Stimulated activated CD8-positive, alpha-beta memory T cell treated with anti-CD3 and anti-CD28 coated beads, Interleukin-2, amount 100 ng/mL, for 48 hours (primary cell): ENCODE measurements at places on chromosomes 11 and 22.

DNA sequence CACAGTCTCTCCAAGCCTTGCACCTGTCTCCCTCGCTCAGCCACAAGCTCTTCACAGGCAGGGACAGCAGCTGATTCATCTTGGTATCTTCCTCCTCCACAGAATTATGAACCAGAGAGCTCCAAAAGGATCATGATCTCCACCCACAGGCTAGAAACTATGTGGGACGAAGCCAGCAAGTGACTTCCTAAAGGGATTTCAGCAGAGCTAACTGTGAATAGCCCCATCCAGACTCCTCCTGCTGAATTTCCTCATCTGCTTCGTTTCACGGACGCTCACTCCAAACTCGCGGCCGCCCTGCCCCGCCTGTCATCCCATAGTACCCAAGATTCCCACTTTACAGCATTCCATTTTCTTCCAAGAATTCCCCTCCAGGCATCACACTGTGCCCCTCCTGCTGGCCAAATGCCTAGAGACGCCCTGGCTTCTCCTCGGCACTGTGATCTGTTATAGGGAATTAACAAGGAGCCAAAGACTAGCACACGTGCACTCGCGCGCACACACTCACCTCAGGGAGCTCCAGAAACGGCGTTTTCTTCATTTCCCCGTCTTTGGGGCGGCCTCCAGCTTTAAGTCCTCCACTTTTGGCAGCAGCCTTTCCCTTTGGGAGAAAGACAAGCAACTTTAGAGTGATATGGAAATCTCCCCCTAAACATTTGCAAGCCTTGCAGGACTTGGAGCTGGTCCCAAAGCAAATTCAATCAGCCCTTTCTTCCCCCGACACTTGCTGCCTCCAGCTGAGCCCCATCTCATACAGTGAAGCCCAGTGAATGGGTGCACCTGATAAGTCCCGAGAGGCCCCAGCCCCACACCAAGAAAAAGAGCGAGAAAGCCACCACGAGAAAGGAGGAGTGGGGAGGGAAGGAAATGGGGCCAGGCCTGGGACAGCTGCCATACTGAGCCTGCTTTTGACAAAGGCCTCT, 35.5 kb downstream of the SPATA19 start:
- DNase-seq: no peak

DNA sequence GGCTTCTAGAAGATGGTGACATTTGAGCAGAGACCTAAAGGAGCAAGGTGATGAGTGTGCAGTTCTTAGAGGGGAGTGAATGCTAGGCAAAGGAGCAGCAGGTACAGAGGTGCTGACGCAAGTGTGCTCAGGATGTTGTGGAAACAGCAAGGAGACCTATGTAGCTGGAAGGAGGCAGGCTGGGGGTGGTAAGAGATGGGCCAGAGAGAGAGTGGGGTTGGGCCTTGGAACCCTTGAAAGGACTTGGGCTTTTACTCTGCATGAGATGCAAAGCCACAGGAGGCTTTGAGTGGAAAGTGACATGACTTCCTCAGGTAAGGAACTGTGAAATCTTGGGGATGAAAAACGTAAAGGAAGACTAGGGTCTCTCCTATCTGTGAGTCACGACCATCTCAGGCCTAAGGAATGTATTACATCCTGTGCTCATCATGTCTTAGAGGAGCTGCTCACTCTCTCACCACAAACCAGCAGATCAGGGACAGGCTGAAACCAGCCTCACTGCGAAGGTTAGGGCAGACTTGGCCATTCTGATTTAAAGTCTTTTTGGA, 65.4 kb downstream of the MICAL2 start:
- no peak for DNase-seq

GRCh38 chr11:1171985-1172728, 14.4 kb downstream of the MUC5AC start:
- DNase-seq: no peak

- no peak for DNase-seq
Measured at GRCh38 chr11:67670316-67671210, 3.9 kb downstream of the ALDH3B2 start.

GRCh38 chr11:69439127-69439526, 42.3 kb upstream of the LINC01488 start:
- DNase-seq: no peak

DNA sequence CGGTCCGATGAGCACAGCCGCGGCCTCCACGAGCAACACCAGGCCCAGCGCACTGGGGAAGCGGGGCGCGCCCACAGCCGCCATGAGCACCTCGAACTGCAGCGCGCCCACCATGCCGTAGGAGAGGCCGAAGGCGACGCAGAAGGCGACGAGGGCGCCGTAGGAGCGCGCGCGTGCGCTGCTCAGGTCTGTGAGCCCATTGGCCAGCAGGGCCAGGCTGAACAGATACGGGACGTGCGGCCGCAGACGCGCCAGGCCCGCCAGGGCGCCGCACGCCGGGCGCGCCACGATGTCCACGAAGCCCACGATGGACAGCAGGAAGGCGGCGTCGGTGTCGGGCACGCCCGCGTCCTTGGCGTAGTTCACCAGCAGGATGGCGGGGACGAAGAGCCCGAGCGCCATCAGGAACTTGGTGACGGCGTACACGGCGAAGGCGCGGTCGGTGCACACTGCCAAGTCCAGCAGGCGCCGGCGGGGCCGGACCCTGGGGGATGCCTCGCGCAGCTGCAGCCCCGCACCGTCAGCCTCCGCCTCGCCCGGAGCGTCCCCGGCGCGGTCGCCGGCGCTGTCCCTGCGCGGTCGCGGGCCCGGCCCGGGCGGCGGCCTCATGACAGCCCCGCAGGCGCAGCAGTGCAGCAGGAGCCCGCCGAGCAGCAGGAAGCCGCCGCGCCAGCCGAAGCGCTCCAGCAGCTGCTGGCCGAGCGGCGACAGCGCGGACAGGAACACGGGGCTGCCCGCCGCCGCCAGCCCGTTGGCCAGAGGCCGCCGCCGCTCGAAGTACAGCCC, 2.9 kb downstream of the SLC16A8 start:
- no peak for DNase-seq

DNA sequence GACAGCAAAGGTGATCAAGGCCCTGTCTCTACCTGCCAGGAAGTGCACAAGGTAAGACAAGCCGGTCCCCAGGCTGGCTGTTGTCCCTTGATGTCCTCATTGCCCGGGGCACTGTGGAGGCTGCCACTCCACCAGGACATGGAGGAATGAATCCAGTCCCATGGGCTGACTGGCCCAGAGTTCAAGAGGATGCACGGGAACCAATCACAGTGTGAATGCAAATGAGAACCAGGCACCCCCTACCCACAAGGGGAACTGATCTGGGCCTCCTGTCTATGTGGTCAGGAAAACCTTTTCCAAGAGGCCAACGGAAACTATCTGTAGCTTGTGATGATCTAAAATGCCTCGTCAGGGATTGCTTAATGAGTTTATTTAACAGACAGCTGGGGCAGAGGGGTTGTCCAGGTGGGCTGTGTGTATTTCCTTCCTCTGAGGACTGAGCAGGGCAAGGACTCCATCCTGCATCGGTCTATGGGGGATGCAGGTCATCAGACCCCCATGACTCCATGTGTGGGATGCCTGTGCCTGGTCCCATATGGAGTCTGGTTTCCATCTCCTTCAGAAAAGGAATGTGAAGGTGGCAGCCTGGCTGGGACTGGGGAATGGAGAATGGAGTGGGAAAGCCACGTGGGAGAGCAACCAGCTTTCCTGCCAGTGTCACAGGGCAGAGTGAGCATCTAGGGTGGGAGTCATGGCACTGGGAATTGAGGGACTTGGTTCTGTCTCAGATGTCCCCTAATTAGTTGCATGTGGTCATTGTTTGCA, 60.5 kb downstream of the CD82 start:
- DNase-seq: no peak

- DNase-seq: no peak
Measured at GRCh38 chr11:86483940-86484794, 109.5 kb downstream of the CCDC81 start.

DNA sequence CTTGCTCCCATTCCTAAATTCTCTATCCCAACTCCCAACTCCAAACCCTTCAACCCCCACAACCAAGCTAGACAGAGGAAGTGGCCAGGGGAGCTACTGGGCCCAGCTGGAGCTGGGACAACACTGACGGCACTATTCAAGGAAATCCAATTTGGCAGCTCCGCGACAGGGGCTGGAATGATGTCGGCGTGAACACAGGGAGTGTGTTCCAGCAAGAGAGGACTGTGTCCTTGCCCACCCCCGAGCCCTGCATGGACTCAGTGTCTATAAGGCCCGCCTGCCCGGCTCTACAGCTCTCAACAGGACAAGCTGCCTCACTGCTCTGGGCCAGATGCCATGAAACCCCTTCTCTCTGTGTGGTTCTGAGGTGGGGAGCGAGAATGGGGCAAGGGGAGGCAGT, 11.3 kb downstream of the PCSK7 start:
- DNase-seq: no peak

- DNase-seq: no peak
Measured at GRCh38 chr11:34749666-34750659, 129.1 kb downstream of the EHF start.

GRCh38 chr11:100229086-100229485, 458.0 kb upstream of the ARHGAP42 start:
- no peak for DNase-seq

- DNase-seq: no peak
Measured at GRCh38 chr11:17472467-17472866, 4.2 kb downstream of the ABCC8 start.

DNA sequence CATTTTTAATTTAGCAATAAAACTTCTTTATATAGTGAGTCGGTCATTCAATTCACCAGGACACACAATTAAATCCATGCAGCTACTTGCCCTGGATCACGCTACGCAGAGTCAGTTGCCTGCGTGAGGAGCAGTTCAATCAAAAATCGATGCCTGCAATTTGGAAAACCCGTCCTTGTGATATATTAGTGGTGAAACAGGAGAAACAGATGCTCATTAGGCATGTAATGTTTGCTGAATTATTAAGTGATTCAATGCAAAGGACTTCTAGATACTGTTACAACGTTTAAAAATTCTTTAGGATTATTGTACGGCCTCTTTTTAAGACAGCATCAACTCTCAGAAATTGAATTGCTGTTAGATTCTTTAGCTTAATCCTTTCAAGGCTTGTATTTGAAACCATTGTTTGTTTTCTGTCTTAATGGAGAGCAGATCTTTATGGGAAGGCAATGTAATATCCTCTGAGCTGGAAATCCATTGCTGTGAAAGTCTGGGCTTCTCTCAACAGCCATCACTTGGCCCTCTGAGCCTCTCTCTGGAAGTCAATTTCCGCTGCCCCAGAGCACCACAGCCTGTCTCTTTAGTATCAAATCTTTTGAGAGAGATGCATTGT, 20.1 kb upstream of the PAMR1 start:
- no peak for DNase-seq
